Ecto neural progenitor cell (in vitro differentiated cells): ENCODE measurements at places on chromosomes 13 and 19.

DNA sequence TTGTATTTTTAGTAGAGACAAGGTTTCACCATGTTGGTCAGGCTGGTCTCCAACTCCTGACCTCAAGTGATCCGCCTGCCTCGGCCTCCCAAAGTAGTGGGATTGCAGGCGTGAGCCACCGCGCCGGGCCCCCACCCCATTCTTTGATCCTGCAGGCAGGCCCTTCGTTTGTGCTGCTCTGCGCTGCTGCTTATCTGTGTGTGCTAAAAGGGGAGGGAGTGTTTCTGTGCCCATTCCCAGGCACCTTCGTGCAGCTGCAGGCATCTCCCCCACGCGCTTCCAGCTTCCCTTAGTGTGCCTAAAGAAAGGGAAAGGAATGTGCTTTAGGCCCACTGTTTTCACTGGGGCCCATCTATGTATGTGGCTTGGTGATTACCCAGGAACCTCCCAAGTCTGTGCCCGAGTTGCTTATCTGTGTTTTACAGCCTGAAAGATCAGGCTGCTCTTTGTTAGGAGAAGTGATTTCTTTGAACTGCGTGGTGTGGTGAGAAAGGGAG, 27.2 kb downstream of the EPN1 start:
- DNase-seq: no peak

- DNase-seq: no peak
These were observed 1.4 kb downstream of the LIG4 start for GRCh38 chr13:108213946-108214345.

DNA sequence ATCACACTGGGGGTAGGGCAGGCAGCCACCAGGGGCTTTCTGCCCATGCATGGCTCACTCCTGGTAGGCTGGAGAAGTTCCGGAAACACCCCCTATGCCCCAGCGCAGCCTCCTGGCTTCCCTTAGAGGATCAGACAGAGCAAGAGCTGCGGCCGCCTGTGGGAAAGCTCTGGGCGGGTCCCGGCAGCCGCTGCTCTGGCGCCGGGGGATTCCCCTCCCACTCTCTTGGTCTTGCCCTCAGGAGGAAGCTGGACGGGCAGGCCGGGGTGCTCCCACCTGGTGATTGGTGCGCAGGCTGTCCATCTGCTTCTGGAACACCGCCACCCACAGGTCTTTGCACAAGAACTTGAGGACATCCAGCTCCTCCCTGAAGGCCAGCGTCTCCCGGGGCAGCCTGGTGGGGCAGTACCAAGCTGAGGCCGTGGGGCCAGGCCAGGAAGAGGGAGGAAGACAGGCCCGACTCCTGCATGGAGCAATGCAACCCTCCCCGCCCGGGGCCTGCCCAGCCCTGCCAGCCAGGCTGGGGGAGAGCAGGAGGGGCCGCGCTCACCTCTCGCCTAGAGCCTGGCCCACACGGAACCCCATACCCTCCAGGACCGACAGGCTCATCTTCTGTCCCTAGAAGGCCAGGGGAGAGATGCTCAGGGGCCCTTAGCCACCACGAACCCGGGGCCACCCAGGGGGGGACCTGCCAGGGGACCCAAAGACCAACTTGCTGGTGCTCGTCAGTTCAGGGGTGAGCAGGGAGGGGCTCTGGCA, 4.0 kb upstream of the NKPD1 start:
- DNase-seq: no peak

DNA sequence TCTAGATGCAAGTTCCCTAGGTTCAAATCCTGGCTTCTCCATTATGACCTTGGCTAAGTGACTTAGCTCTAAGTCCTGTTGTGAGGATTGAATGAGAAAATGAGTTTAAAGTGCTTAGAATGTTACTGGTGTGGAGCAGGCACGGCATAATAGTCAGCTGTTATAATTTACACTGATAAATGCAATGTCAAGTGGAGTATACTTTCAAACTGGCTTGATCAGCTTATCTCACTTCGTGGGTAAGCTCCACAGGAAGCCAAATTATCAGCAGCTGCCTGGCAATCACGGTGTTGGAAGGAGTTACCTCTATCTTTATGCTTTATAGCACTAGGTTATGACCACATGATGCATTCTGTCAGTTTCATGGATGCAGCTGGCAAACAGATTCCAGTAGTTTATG, 272.8 kb downstream of the OLFM4 start:
- DNase-seq: no peak

DNA sequence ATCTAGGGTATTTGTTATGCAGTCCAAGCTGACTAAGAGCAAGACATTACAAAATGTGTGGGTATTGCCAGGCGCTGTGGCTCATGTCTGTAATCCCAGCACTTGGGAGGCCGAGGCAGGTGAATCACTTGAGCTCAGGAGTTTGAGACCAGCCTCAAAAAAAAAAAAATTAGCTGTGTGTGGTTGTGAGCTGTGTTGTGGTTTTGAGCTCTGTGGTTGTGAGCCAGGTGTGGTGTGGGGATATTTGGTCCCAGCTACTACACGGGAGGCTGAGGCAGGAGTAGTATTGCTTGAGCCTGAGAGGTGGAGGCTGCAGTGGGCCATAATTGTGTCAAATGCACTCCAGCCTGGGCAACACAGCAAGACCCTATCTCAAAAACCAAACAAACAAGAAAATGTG, 5.6 kb upstream of the KEAP1 start:
- no peak for DNase-seq
